Naive thymus-derived CD8-positive, alpha-beta T cell (primary cell): ENCODE measurements at places on chromosomes 1 and 21.

DNA sequence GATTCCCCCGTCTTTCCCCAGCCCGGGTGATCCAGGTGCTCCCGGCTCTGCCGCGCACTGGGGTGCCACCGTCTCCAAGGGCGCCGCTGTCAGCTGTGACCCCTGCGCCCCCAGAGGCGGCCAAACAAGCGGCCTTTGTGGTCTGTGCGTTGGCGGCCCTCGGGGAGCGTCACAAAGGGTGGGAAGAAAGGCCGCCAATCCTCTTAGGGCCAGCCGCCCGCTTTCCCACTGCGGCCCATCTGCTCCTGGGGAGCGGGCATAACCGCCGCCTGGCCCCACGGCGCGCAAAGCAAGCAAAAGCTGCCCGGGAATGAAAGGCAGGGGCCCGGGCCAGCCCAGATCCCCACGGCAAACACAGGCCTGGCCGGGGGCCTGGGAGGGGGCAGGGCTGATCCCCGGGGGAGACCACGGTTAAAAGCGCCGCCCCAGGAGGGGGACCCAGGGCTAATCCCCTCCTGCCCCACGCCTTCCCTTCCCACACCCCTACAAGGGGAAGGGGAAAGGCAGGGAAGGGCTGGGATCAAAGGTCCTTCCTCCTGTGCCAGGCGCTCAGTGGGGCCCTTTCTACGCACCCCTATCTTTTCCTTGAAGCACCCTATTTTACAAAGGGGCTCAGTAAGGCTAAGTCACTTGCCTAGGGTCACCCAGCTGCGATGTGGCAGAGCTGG is 24.0 kb downstream of the C1QB start:
- DNase-seq = no peak

DNA sequence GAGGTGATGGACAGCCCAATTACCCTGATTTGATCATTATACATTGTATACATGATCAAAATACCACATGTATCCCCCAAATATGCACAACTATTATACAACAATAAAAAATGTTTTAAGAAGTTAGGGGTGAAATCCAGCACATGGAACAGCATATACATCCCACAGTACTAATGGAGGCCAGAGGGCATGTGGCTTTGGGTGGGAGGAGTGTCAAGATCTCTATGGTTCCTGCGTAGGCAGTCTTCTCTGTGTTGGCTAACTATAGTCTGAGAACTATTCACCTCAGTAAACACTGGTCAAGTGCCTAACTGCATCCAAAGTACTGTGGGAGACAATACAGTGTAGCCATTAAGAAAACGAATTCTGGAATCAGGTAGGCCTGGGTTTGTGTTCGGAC is 74.1 kb downstream of the GADD45A start:
- no peak for DNase-seq

DNA sequence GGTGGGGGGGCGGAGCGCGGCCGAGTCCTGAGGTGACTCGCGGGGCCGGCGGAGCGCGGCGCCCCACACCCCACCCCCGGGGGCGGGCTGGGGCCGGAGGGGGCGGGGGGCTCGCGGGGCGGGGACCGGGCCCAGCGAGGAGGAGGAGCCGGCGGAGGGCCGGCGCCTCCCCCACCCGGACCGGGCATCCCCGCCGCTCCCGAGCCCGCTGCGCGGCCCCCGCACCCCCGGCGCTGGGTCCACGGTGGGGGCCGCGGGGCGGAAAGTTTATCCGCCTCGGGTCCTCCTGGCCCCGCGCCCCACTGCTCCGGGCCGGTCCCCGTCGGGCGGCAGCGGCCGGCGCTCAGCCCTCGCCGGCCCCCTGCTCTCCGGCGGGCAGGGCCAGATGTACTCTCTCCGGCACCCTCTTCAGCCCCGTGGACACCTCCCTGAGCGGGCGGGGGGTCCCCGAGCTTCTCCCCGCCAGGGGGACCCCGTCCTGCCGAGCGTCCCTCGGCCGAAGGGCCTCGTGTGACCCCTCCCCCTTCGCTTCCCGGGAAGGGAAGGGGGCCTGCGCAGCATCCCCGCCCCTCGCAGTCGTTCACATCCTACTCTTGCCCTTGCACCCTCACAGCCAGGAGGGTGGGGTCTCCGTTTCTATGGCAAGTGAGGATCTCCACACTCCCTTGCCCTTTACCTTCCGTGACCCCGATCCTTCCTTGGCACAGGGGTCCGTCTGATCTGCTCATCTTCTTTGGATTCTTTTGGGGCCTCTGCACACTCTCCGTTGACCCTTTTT is 663 bp downstream of the CAMTA1 start:
- peak; percentile 21 for DNase-seq

DNA sequence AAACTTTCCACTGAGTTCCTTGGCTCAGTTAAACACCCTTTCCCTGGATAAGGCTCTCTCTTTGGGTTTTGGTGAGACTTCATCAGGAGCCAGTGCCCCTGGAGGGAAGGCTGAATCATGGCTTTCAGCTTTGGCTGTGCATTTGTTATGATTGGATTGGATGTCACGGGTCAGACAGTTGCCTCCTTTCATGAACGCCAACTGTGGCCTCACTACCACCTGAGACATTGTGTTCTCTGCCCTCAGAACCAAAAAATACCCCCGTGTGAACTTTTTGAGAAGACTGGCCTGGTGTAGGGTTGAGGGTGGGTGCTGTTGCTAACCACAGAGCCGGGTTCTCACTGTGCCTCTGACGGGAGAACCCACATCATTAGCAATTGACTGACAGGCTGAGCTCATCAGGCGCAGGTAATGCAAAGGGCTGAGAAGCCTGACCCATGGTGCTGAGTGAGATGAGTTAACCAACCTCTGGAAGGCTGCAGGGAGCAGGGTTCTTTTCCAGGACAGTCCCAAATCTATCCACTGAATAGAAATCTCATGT is 65.6 kb downstream of the HHAT start:
- no peak for DNase-seq
